Left lung (tissue), 14 donors: ENCODE measurements at places on chromosomes 3 and 15. TPM values are rescaled to one million over a fixed set of nuclear protein-coding genes. Genes with fewer than 3 reads are reported as not detected.

GRCh38 chr15:60012695-60013094, 8.6 kb downstream of the FOXB1 start:
- no peak for DNase-seq

CPLX3 gene
- 0.14 TPM for polyA plus RNA-seq

GRCh38 chr3:43958005-43958770, 267.4 kb downstream of the ABHD5 start:
- DNase-seq = no peak

- DNase-seq = peak; percentile 43
Observed at GRCh38 chr3:71725271-71725991, at the start of gene EIF4E3. Gene EIF4E3 (minus strand): TSS chr3:71725402. CDS start chr3:71725367, 35 bp downstream.

NECTIN3 gene
- polyA plus RNA-seq = 88.7 TPM
